ENCODE measurements at places on chromosomes 3 and 15.
A peak's percentile ranks its signal among the peaks of the same experiment; 100 is the strongest.

GRCh38 chr3:71029770-71030169 is 553.8 kb downstream of the FOXP1 start:
- no peak for DNase-seq

- peak; percentile 16 for DNase-seq
Observed at GRCh38 chr3:123780656-123781055, 103.5 kb downstream of the MYLK start.

- DNase-seq, result peak; percentile 34
Observed at GRCh38 chr3:115644391-115644790, 21.1 kb downstream of the GAP43 start.

DNA sequence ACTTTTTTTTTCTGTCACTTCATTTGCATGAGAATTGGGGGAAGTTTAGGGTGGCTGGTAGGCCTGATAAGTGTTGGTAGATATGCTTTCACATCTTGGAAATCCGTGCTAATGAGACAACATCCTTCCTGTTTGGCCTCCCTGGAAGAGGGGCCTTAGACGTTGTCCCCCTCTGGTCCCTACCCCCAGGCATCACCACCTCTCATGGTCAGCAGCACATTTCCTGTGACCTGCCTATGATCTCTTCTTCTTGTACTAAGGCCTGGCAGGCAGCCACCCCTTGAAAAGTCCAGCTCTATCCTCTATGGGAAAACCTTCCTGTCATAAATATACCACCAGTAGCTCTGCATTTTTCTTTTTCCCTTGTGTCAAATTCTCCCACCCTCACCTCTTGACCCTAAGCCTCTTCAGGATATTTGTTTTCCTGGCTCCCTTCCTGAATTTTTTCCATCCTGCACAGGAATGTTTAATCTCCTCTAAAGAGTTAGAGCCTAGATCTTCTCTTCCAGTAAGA is 107.8 kb downstream of the SNRK start:
- DNase-seq, result peak; percentile 49

DNA sequence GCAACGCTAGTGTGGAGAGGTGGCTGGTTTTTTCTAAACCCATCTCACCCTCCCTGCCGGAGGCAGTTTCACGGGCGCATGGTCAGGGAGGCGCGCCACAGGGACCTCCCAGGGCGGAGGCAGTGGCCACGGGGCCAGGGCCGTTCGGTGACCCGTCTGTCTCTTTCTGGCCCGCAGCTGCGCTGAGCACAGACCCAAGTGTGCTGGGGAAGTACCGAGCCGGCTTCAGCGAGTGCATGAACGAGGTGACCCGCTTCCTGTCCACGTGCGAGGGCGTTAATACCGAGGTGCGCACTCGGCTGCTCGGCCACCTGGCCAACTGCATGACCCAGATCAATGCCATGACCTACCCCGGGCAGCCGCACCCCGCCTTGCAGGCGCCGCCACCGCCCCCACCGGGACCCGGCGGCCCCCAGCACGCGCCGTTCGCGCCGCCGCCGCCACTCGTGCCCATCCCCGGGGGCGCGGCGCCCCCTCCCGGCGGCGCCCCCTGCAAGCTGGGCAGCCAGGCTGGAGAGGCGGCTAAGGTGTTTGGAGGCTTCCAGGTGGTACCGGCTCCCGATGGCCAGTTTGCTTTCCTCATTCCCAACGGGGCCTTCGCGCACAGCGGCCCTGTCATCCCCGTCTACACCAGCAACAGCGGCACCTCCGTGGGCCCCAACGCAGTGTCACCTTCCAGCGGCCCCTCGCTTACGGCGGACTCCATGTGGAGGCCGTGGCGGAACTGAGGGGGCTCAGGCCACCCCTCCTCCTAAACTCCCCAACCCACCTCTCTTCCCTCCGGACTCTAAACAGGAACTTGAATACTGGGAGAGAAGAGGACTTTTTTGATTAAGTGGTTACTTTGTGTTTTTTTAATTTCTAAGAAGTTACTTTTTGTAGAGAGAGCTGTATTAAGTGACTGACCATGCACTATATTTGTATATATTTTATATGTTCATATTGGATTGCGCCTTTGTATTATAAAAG is 1.8 kb downstream of the HES1 start:
- peak; percentile 82 for DNase-seq

GRCh38 chr15:52186651-52187486 is 4.3 kb downstream of the GNB5 start:
- DNase-seq, result no peak

DNA sequence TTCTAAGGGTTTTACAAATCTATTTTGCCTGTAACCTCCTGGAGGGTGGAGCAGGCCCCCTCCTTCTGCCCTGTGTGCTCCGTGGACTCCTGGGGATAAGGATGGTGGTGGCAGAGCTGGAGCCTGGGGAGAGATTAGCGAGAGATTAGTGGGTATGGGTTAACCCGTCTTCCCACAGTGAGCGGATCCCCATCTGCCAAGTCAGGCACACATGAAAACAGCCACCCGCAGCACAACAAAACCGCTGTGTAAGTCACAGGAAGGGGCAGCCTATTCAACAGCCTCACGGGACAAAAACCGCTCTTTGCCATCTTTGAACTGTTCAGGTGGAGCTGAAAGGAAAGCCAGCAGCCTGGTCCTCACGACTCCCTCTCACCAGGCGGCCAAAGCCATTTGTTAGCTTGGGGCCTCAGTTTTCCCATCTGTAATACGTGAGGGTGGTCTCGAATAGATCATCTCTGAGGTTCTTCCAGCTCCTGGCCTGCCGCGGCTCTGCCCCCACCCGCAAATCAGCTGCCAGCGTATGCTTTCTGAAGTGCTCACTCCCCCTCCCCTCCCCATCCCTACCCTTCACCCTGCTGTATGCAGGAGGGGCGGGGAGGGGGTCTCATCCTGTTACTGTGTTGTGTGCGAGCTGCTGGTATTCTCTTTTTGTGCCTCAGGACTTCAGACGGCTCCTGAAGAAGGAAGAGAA is 43.6 kb downstream of the PDIA5 start:
- DNase-seq, result no peak

DNA sequence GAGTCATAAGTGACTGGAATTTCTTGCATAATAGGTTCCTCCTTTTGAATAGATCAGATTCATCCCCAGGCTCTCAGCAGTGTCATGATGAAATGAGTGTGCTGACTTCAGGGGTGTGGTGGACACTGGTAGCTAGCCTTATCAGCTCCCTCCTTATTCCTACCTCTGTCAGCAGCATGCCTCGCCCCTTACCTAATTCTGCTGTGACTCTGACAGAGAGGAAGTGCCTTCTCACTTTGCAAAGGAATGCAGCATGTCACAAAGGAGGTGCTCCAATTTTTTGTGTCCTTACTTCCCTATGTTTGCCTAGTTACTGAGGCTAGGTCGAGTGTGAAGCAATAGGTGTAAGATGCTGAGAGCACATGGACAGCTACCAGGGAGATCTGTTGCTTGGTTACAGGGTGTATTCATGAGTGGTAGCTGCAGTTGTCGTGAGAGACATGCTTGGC is 90.6 kb downstream of the TNFAIP8L3 start:
- DNase-seq, result no peak
